ENCODE measurements at places on chromosomes 1 and 21.

DNA sequence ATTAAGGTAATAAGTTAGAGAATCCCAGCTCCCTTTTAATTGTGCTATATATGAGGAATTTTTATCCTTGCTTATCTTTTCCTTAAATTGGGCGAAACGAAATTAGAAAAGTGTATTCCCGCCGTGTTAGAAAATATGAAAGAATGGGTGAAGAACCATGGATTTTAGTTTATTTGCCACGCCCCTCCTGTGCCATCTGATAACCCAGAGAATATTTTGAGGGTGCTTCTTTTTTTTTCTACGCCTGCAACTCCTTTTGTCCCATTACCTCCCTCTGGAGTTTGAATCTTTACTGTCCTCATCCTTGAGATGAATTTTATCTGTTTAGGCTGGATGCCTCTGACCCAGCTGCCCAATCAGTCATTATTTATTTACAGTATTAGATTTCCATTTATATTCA, 1.6 kb downstream of the TLCD4 start:
- no peak for DNase-seq

DNA sequence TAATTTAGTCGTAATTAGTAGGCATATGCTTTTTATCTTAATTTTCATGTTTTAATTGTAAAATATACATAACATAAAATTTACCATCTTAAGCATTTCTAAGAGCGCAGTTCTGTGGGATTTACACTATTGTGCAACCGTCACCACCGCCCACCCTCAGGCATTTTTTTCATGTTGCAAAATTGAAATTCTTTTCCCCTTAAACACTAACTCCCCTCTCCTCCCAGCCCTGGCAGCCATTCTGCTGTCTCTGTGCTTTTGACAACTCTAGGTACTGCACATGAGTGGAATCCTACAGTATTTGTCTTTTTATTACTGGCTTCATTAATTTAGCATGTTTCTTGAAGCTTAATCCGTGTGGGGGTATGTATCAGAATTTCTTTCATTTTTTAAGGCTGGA, 7.8 kb downstream of the PIK3CD start:
- DNase-seq, result peak; percentile 38

GRCh38 chr1:218728898-218729565, 383.9 kb downstream of the TGFB2 start:
- no peak for DNase-seq

- no peak for DNase-seq
These were observed 16.4 kb downstream of the EIF4G3 start for GRCh38 chr1:21160263-21160796.

DNA sequence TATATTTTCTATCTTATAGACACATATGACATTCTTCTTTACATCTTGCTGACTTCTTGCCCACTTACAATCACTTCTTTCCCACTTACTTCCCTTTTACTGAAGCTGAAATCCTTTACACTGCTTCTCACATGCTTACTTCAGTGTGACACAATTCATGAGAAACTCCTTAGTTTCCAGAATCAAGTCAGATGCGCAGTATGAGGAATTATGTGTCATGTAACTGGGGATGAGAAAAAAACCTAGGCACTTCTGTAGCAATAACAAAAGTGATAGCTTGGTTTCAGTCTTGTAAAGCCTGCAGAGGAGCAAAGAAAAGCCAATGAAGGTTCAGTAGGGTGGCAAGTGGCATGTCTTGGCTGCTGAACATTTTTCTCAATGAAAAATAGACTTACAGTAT, 566.2 kb upstream of the RGS18 start:
- no peak for DNase-seq

- DNase-seq, result no peak
These were observed 540 bp upstream of the C1orf198 start for GRCh38 chr1:230868736-230869385.

- no peak for DNase-seq
These were observed 2.2 kb upstream of the ADAM30 start for GRCh38 chr1:119898530-119898929.

GRCh38 chr21:38080888-38081287, 164.6 kb upstream of the KCNJ6 start:
- DNase-seq, result no peak

GRCh38 chr1:18948913-18949685, 7.4 kb downstream of the IFFO2 start:
- no peak for DNase-seq

DNA sequence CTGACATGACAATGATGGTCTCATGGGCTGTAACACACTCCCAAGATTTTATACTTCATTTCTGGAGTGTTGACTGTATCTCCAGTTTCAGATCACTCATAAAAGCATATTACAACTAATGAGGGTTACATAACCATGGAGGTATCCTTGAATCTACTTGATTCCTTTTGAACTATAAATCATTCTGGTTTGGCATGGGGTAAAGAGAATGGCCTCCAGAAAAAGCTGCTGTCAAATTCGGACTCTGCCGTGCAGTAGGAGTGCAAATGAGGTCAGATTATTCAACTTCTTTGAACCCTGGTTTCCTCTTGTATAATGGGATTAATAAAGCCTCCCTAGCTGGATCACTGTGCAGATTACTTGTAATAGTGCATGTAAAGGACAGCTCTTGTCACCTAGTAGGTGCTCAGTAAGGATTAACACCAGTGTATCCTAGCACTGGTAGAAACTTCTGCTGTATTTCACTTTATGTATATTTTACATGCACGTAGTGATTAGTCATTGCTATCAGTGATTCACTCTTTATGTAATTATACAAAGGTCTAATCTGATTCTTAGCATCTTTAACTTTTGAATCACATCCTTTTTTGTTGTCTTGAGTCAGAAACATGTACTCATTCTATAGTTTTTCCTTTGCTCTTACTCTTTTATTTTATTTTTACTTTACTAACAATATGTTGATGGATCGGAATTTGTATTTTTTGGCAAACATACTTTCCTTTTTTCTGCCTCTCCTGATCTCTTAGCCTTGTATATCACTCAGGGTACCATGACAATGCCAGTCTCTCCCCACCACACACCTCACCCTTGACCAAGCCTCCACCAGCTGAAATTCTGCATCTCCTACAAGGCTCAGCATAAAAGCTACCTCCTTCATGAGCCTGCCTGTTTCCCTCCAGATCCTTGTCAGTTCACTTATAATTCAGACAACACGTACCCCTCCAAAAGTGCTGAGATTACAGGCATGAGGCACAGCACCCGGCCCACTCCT, 3.2 kb downstream of the LRRC8C start:
- DNase-seq, result no peak

DNA sequence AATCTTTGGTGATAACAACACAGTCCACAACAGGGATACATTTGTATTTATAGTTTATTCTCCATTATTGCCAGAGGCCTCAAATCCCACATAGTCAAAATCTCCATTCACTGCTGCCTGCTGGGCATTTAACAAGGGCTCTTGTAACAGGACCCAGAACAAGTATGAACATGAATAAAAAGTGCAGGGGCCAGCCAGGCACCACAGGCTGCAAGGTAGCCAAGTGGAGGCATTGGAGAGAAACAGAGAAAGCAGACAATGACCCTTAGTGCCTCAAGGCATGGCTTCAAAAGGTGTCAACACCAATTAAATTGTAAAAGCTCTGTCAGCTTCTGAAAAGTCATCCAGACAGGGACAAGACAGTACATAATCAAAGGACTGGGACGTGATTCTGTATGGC, 116.8 kb downstream of the ATP6V1G3 start:
- no peak for DNase-seq

- DNase-seq, result no peak
These were observed 306.3 kb downstream of the LMX1A start for GRCh38 chr1:165050246-165050645.

DNA sequence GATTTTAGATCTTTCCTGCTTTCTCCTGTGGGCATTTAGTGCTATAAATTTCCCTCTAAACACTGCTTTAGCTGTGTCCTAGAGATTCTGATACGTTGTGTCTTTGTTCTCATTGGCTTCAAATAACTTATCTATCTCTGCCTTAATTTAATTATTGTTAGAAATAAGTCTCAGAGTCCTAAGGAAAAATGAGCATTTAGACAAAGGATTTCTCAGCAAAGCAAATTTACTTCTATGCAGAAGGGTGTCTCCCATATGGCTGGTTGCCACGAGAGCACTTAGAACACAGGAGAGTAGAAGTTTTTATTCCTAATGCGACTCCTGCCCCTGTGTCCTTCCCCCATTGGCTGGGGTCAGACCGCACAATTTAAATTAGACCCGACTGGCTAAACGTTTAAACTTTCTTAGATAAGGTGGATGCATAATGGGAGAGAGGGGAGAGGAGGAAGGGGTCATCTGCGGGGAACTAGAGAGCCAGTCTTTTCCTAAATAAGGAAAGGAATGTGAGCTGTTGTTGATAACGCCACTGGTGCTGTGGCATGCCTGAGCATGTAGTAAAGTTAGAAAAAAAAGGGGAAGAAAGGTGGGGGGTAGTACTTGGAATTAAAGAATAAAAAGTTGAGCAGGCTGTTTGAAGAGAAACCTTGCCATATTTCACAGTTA, 170.2 kb downstream of the DYRK1A start:
- DNase-seq, result no peak

DNA sequence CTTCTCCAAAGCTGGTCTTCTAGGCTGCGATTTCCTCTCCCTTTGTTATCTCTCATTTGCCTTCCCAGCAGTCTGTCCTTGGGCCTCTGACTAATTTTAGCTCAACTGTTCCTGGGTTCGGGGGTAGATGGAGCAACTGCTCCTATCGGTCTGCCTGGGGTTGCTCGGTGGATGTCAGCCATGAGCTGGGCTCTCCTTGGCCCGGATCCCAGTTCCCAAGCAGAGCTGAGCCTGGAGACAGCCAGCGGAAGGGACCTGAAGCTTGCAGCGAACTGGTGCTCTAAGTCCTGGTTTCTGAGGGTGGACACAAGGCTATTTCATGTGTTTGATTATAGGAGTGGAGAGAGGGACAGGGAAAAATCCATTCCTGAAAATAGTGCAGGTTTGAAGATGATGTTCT, 423.0 kb downstream of the RPS6KC1 start:
- DNase-seq, result no peak

DNA sequence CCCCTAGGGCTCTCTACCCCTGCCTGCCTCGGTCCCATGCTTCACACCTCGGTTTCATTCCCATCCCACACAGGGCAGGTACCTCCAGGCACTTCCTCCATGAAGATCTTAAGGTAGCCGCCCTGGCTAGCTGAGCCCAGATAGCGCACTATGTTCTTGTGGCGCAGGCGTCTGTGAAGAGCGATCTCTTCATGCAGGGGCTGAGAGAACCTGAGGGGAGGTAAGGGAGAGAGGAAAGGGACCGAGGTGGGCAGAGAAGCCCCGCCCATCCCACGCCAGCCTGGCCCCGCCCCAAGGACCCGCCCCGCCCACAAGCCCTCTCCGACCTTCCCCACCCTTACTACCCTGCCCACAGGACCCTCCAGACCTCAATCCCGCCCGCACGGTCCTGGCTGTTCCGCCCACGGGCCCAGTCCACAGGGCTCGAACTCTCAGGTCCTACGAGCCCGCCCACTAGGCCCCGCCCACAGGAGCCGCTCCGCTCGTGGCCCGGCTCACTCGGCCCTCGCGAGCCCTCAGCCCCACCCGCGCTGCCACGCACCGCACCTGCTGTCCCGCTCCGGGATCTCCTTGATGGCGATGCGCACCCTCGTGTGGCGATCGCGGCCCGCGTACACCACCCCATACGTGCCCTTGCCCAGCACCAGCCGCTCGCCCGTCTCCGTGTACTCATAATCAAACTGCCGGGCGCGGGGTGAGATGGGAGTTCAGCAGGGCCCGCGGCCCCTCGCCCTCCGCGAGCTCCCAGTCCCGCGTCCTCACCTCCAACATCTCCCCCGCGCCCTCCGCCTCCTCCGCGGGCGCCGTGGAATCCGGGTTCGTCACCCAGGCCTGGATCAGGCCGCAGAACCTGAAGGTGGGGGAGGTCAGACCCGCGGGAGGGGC, 6.4 kb downstream of the MAP3K6 start:
- no peak for DNase-seq

DNA sequence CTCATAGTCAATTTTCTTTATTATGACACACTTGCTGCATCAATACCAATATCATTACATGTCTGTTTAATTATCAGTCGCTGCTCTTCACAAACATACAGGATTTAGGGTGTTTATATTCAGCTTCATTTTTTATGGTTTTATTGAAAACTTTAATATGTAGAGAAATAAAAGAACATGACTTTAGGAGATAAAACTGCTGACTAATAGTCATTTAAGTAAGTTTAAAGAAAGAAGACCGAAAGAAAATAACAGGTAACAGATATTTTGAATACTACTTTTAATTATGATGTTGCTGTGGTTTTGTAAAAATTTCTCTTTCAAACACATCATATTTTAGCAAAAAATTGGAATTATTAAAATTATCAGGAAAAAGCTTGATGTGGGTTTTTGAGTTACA, 685.1 kb upstream of the BRINP3 start:
- DNase-seq, result no peak

GRCh38 chr21:44724196-44724595, 12.8 kb upstream of the TSPEAR start:
- no peak for DNase-seq

- DNase-seq, result no peak
These were observed 282.2 kb downstream of the RRAGC start for GRCh38 chr1:38577385-38577784.

GRCh38 chr1:107599220-107599619, 365.8 kb downstream of the VAV3 start:
- DNase-seq, result no peak

- no peak for DNase-seq
These were observed 33.6 kb downstream of the SLC35D1 start for GRCh38 chr1:67020304-67020703.

DNA sequence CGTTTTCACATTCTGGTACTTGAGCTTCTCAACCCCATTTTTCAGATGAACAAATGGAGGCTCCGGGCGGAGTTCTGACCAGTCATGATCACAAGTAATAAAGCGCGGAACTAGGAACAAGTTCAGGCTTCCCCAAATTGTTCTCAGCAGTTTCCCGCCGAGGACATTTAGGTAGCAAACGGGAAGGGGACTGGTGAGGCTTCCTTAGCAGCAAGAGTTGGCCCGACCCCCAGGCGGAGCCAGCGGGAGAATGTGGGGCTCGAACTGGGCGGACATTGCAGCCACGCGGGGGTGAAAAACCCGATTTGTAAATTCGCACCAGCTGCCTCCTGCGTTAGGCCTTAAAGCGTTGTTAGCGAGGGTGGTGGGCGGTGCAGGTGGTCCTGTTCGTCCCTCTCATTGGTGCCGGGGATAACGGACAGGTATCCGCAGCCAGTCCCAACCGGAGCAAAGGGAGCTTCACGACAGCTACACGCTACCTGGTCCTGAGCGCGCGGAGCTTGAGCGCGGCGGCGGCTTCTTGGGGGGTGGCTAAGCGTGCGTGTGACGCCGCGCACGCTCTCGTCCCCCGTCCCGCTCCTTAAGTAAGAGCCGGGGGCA, 15.3 kb downstream of the SEMA6C start:
- DNase-seq, result peak; percentile 27
